ENCODE measurements at places on chromosomes 5 and 9.

- no peak for DNase-seq
These were observed 984.5 kb upstream of the CDH18 start for GRCh38 chr5:20972419-20972925.

GRCh38 chr5:113274836-113275414 is 159.9 kb downstream of the TSSK1B start:
- DNase-seq, result no peak

GRCh38 chr9:38423273-38423972 is 831 bp downstream of the IGFBPL1 start:
- no peak for DNase-seq

DNA sequence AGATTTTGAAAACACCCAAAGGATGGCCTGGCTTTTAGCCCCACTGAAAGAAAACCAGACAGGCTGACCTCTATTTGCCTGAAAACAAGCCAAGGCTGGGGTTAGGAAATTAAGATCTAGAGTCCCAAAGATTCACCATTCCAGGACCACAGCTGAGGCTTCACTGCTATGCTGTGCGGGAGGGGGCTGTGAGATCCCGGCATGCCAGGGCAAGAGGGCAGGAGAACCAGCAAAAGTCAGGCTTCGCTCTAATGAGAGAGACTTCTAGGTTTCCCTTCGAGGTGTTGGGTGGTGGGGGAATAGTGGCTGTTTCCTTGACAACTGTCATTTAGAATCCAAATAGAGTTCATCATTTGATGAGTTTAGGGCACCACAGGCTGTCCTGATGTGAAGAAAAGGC is 152.9 kb upstream of the NFIB start:
- no peak for DNase-seq

DNA sequence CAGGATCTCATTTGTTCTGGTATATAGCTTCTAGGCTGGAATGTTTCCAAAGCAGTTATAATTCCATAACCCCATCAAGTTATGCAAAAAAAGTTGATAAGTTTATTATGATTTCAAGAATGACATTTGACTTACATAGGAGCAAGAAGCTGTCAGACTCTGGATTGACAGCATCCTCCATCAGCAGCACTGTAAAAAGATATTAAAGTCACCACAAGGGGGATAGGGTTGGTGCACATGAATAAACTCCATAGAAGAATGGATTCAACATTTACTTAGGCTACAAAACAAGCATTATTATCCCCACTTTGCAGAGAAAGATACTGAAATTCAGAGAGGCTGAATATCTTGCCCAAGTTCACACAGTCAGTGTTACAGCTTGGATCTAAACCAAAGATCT is 208.9 kb upstream of the SLC30A5 start:
- no peak for DNase-seq

DNA sequence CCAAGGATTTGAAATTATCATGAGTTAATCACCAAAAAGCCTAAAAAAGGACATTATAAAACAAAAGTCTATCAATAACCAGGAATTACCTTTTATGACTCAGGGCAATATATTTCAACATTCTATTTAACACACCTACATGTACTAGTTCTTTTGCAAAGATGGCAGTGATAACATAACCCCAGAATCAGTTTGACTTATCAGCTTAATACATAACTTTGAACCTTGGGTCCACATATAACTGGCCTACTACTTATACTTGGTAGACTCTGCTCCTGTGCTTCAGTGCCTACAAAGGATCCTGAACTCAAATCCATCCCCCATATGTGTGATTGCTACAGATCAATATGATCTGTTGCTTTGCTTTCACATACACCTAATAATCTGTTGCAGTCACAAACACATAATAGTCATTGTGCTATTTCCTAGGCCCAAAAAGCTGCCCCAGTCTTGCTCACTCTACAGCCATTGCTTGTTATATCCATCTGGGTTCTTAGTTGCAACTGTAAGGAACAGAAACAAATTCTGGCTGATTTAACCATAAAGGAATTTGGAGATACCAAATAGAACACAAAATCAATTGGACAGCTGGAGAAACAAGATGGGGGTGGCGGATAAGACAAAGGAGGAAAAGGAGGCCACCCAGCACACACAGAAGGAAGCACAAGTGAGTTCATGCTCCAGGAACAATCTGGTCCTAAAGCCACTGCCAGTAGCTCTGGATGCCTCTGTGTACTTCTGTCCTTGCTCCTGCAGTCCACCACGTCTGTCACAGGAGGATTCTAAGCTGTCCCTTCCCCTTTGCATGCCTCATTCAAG is 25.5 kb downstream of the DEPDC1B start:
- DNase-seq, result no peak

DNA sequence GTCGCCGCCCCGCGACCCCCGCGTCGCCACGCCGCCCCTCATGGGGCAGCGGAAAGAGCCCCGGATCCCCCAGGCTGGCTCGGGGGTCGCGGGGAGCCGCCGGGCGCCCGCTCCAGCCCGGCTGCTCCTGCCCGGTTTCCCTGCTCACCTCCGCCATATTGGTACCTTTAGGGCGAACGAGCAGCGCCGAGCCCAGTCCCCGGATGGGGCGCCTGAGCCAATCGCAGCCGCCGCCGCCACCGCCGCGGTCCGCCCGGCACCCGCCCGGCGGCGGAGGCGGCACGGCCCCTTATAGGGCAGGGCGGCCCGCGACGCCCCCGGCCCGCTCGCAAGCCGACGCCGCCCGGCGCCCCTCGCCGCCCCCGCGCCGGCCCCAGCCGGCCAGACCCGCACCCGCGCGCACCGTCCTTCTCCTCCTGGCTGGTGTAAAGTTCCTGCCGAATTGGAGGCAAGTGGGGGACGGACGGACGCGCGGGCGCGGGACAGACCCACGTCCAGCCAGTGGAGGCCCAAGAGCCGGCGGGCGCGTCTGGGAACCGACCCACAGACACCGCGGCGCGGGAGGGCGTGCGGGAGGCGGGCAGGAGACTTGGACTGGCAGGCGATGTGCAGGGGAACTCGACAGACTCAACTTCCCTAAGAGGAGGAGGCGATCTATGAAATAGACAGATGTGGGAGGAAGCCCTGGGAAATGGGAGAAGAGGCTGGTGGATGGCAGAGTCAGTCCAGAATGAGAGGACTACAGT is at the start of gene MIER3:
Gene MIER3, minus strand, starts transcription at position 178 of the 746 bp plus-strand sequence. Its CDS starts 21 bp downstream, at position 157.
- DNase-seq, result no peak

- DNase-seq, result no peak
These were observed 48.6 kb downstream of the SHB start for GRCh38 chr9:38020151-38021076.

GRCh38 chr5:171667341-171668096 is 118.1 kb upstream of the SMIM23 start:
- no peak for DNase-seq

- DNase-seq, result no peak
These were observed 298.2 kb downstream of the MAN2A1 start for GRCh38 chr5:109987970-109988369.

DNA sequence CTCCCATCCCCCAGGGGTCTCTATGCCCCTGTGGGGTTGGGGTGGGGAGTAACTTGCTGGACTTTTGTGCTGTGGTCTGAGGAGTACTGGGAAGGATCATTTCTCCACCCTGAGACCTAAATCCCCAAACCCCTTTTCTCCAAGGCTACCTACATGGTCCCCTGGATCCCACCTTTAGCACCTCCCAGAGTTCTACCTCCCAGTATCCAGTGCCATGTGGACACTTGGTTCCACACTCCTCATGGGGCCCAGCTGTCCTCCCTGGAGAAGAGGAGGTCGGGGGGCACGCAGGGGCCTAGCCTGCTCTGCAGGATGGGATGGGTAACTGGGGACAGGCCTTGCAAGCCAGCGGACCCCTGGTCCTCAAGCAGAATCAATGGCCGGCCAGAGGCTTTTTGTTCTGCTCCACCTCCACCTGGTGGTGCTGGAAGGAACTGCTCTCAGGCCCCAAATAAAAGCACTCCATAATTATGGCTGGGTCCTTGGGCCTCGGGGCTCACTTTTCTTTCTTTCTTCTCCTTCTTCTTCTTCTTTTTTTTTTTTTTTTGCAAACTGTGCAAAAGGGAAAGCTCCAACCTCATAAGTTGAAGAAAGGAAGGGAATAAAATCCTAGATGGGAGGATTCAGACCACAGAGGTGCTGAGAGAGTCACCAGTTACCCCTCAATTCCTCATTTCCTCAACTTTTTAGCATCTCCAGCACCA is 68.4 kb downstream of the PSD2 start:
- DNase-seq, result no peak

- no peak for DNase-seq
These were observed 41.5 kb downstream of the BOD1 start for GRCh38 chr5:173574983-173575382.

GRCh38 chr5:94469894-94470329 is 148.5 kb downstream of the KIAA0825 start:
- DNase-seq, result no peak

DNA sequence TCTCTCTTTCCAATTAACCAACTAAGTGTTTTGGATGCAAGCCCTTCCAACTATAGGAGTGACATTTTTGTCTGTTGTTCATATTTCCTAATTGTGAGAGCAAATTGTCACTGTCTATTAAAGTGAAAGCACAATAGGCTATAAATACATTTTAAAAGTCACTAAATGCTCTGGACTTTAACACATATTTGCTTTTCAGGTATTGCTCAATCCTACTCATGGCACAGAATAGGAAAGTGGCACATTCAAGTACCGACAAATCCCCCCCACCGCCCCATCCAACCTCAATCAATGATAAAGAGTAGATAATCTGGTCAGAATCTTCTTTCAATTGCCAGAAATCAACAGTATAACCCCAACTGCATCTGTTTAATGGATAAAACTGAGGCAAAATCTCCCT is 419.8 kb downstream of the PLK2 start:
- no peak for DNase-seq

DNA sequence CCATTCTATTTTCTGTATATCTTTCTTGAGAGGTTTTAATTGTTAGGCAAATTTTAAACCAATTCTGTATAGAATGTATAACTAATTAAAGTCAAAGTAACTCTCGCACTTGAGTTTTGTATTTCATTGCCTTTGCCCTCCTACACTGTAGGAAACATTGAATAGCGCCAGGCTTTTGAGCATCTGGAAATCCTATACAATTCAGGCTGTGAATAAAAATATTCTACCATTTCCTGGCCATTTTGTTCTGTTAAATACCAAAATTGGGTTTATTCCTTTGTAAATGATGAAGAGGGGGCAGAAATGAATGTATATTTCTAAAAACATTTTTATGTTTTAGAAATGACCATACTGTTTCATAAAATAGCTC is 571.8 kb upstream of the CLINT1 start:
- DNase-seq, result no peak

DNA sequence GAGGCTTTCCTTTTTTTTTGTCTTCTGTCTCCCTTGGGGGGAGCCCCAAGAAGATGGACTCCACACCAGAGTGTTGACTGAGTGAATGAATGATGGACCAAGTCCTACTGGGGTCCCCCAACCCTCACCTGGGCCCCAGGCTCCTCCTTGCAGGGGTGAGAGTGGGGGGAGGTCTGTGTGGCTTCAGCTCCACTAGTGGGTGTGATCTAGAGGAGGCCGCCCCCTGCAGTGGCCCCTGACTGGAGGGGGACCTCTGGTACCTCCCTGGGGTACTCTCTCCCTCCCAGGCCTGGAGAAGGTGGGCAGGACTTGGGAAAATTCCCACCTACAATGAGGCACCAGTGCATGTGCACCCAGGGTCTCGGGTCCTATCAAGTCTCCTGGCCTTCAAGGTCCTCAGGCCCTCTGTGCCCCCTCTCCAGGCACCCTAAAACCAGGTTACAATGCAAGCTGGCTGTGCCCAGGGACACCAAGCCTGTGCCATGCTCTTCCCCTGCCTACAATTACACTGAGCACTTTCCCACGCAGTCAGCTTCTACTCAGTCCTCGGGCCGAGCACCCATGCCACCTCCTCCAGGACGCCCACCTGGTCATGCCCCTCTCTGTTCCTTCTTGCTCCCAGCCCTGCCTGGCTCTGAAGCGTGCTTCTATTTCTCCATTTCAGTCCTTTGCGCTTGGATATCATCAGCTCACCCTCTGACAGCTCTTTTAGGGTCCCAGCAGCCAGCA is 117.2 kb upstream of the PHYKPL start:
- no peak for DNase-seq

DNA sequence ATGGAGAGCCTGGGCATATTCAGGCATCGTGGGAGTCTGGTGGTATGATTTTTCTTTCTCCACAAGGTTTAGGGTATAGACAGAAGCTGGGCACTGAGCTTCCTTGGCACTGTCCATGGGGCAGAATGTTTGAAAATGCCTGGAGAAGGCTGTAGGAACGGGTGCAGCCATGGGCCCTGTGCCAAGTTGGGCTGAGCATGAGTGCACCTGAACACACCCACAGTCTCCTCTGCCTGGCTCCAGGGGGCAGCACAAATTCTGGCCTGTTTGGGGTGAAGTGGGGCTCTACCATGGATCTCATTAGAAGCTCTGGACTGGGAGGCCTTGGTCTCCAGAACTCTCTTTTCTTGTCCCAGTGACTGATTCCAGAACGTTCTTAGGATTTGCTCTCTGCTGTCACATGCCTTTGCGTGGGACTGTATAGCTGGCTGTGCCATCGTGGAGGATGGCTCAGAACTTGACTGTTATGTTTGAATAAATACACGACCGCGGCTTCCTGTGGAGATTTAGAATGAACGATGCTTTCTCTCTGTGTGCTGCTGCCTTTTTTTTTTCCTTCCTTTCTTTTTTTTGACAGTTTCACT is 229.8 kb downstream of the FANCC start:
- no peak for DNase-seq

DNA sequence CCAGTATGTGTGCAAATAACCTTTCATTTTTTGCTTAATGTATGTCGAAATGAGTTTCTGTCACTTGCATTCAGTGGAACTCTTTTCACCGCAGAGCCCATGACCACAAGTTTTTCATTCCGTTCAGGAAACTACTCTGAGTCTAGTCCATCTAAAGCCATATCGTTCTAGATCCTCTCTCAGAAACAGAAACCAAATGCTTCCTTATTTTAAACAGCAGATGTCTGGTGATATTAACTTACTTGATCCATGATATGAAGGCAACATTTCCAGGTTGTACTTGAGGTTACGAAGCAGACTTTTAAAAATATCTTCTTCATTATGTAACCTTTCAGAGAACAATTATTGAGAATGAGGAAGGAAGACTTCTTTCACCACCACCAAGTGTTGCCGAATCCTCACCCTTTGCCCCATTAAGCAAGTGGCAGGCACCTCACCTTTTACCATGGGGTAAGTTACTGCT is 72.4 kb upstream of the GNAQ start:
- DNase-seq, result no peak

GRCh38 chr5:63981864-63982263 is 19.6 kb upstream of the HTR1A start:
- DNase-seq, result no peak
